ENCODE measurements at places on chromosomes 1 and 21. TPM values are rescaled to one million over a fixed set of nuclear protein-coding genes. Genes with fewer than 3 reads are reported as not detected.

MYOC gene
- total RNA-seq, result not detected

OLFM3 gene
- total RNA-seq, result not detected

AMPD1 gene
- not detected for total RNA-seq

MROH9 gene
- total RNA-seq, result not detected

HPCAL4 gene
- total RNA-seq, result 0.69 TPM

- DNase-seq, result no peak
Measured at GRCh38 chr1:97050506-97050905, 328.9 kb downstream of the PTBP2 start.

DNA sequence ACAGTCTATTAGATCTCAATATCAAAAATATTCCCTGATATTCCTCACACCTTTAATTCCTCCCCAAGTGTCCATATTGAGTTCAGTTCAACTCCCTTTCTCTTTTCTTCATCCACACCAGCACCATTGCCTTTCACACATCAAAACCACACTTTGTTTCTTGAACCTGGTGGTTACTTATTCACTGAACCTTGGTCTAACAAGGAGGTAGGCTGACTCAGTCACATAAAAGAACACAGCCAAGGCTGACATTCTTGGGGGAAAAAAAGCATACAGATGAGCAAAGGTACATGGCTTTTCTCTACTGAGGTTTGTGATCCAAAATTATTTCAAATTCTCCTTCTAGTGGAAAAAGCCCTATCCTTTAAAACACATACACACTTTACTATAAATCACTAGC, 131.7 kb upstream of the USH2A start:
- DNase-seq, result no peak

DNA sequence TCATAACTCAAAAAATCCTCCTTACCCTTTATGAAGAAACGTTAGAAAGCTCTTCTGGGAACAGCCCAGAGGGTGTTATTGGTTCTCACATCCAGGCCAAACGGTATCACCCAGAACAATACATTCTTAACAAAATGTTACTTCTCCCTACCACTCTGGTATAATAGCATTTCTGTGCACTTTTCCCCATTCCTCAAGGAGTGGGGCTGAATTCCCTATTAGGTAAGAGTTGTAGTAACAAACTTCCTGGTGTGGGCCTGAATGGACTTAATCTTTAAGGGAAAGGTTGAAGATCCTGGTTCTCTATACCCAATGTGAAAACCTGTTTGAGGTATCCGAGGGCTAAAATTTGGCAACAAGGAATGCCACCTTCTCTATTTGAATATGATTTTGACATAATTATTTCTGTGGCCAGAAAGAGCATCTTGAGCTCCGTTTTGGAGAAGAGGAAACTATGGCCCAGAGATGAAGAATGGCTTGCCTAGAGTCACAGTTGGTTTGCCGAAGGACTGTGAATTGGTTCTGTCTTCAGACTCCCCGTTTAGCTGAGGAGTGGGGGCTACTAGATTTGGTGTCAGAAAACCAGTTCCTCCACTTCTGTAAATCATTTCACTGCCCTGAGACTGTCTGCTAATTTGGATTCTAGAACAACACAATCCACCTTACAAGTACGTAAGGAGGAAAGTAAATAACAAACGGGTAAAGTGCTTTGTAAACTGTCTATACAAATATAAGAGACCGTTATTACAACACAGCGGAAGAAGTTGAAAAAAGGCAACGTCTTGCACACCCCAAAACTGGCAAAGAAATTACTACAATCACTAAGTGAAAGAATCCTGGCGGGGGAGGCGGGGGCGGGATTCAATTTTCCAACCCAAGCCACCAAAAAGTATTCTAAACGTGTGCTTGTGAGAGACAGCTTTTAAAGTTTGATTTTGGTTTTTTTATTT, 2.3 kb downstream of the ANP32E start:
- DNase-seq, result no peak

GRCh38 chr1:22877112-22877915, 95.4 kb downstream of the LACTBL1 start:
- no peak for DNase-seq

DNA sequence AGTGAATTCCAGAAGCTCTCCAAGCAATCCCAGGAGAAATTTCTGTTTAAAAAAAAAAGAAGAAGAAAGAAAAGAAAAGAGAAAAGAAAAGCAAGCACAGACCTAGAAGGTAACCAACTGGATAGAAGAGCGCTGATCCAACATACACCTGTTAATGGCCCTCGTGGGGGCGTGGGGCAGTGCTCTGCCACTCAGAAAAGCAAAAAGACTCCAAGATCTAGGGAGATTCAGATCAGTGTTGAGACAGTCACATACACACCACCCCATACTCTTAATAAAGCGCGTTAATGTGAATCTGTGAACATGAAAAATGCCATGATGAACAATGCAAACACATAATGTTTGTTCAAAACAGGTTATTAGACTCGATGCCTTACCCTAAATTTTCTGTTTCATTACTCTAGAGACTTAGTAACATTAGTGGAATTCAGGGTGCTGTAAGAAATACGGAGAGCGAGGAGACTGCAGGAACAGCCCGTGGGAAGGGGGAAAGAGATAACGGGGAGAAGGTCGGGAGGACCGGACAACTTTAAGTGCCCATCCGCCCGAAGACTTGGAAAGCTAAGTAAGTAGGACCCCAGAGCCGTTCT, 406 bp downstream of the NME7 start:
- no peak for DNase-seq

DNA sequence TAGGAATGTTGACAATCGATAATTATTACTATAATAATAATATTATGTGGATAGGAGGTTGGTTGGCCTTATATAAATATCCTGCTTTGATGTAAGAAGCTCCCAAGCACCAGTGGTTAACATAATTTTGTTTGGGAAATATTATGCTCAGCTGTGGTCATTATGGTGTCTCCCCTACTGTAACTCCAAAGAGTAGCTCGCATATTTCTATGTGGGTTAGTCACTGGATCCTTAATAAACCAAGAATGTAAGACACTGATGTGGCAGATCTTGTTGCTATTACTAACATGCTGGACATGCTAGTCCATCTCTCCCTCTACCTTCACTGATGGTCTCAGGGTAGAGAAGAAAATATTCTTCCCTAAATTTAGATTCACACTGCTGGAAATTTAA, 79.2 kb upstream of the RALGPS2 start:
- no peak for DNase-seq

DNA sequence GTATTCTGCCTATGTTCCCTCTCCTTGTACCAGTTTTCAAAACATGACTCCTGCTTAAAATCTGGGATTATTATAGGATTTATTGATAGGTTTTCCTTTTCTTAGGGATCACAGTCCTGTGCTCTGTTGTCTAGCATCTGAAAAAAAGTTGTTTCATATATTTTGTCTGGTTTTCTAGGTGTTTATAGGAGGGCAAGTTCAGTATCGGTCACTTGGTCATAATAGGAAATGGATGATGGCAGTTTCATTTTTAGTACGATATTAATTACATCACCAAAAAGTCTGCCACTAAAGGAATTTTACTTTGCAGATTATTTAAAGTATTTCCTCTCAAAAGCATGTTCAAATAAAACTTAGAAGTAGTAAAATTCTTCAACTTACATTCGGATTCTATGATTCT, 94.4 kb downstream of the RASAL2 start:
- no peak for DNase-seq

- no peak for DNase-seq
Measured at GRCh38 chr1:9711466-9712020, 60.0 kb downstream of the PIK3CD start.

- no peak for DNase-seq
Measured at GRCh38 chr21:16608209-16608830, 878.5 kb downstream of the USP25 start.

GRCh38 chr1:234844479-234845031, 234.6 kb upstream of the IRF2BP2 start:
- no peak for DNase-seq

DNA sequence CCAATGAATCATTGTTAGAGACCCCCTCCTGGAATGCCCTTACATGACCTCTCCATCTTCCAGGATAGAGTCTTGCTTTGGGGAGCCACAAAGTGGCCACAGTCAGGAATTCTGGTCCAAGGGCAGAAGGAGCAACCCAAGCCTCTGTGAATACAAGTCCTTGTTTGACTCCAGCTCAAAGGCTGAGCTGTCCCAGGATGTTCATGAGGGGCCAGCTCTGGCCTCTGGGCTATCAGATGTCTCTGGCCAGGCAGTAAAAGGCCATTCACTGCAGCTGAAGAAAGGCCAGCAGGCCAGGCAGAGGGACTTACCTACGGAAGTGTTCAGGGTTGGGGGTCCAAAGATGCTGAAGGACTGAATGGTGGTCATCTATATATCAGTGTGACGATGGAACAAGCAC, 98.3 kb upstream of the IPO9 start:
- no peak for DNase-seq

DNA sequence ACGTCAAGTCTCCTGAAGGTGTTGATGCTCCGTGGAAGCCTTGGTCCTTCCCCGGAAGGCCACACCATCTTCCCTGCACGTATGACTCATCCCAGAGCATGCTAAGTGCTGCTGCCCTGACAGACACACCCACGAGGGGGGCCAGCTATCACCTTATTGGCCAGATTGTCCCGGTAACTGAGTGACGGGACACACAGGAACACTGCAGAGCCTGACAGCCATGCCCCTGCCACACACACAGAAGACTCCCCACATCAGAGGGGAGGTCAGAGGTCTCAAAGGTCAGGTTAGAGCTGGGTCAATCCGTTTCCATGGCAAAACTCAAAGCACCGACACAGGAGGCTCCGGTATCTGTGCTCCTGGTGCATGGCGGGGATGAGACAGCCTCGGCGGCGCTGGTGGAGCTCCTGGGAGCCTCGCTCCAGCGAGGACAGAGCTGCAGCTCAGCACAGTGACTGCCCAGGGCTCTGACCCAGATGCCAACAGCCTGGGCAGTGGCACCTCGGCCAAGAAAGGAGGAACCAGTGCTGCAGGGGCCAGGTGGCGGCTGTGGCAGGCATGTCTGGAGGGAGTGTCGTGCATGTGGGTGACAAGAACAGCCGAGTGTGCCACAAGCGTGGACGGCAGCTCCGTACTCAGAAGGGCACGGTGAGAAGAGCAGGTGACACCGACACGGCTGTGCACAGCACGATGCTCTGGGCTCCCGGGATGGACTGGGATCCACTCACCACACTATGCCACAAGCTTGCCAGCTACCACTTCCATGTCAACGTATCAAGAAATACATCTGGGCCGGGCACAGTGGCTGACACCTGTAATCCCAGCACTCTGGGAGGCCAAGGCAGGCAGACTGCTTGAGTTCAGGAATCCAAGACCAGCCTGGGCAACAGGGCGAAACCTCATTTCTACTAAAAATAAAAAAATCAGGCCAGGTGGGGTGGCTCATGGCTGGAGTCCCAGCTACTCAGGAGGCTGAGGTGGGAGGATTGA, 14.8 kb upstream of the TMEM240 start:
- no peak for DNase-seq

DNA sequence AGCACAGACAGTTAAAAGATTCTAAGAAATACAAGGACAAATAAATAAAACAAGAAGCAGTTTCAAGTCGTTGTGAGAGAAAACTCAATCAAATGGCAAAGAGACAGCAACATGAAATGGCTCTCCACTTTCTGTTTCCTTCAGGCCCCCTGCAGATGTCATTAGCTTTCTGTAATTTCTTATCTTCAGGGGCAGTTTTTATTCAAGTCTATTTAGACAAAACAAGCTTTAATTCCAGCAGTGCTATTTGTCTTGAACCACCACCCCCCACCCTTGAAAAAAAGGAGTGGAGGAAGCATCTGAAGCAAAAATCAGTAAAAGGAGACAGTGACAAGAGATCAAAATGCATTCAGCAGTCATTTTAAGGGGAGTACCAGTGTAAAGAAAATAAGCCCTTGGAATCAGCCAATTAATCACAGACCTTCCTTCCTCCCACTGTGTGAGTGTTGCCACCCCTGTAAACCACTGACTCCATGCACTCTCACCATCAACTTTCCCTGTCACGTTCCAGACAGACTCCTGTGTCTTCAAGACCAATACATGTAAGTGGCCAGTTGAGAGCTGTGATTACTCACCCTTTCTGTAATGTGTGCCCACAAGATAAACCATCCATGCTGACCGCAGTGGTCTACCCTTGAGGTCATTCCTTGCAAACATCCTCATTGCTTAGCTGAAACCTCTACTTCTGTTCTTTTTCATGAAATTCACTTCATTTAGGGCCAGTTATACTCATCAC, 136.1 kb upstream of the HOOK1 start:
- no peak for DNase-seq

GRCh38 chr1:19957779-19958178, 21.6 kb downstream of the PLA2G2A start:
- DNase-seq, result no peak

- no peak for DNase-seq
Measured at GRCh38 chr21:44778499-44778911, 23.1 kb downstream of the UBE2G2 start.

GRCh38 chr1:236425031-236425663, 31.1 kb downstream of the EDARADD start:
- peak; percentile 27 for DNase-seq

DNA sequence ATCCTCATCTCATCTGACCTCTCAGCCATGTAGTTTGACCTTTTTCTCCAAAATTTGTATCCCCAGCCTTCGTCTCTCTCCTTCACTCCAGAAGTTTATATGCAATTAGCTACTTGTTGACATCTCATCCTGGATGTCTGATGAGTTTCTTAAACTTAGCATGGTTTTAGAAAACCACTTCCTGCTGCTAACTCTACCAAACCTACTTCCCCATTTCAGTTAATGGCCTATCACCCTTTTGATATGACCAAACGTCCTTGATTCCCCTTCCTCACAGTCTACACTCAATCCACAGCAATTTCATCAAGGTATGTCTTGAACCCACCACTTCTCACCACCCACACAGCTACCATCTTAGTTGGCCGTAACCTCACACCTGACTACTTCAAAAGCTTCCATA, 121.9 kb downstream of the LRRC40 start:
- DNase-seq, result no peak

GRCh38 chr1:61375082-61375880, 292.9 kb downstream of the NFIA start:
- DNase-seq, result no peak

DNA sequence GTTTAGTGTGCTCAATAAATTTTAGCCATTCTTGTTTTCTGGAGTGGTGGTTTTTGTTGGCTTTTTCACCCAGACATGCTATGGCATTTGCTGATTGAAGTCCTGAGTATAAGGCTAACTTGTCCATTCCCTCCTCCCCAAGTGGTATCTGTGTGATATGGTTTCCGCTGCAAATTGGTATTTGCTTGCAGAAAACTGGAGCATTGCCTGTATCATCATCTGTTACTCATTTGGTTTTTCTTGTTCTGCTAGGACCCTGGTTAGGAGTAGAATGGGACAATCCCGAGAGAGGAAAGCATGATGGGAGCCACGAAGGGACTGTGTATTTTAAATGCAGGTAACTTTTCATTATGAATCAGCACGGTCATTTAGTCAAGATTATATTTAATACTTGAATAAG, 34.0 kb downstream of the TBCE start:
- DNase-seq, result no peak

- DNase-seq, result no peak
Measured at GRCh38 chr1:8818325-8818775, 910 bp upstream of the RERE start.

DNA sequence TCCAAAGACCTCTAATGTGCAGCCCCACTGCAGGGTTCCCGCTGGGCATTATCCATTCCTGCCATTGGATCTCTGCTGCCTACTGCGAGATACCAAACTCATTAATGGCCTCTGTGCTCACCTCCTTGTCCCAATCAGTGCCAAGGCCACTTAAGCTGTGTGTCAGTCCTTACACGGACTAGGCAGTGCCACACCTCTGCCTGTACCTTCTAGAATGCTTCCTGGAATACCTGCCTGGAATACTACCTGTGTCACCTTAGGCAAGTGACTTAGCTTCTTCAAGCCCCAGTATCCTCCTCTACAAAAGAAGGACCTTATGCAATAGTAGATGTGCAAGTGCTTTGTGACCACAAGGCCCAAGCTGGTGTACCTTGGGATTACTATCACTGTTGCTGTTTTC, 100.1 kb downstream of the FOXD2 start:
- no peak for DNase-seq

Measured in activated T-helper 1 cell treated with anti-CD3 and anti-CD28 coated beads, Interleukin-12 subunit alpha, Interleukin-12 subunit beta, Interleukin-2, Interleukin-4 antibody, amounts not matched to agents 30 ng/mL and 10 ng/mL and 1 ng/mL, durations not matched to agents 14 hours and 24 hours and 36 hours (primary cell).